Endothelial cell (in vitro differentiated cells): ENCODE measurements at places on chromosomes 5 and 9. TPM values are rescaled to one million over a fixed set of nuclear protein-coding genes. Genes with fewer than 3 reads are reported as not detected.

- H3K4me1 ChIP-seq: peaks cover 14% of the 10 kb centered on the region
- DNase-seq: no peak
- H3K4me3 ChIP-seq: no peak overlapping the region
- H3K27ac ChIP-seq: no peak overlapping the region
- peaks cover 10% of the 10 kb centered on the region for H3K27me3 ChIP-seq
These were observed 4.9 kb downstream of the SUSD1 start for GRCh38 chr9:112170235-112170634.

Gene OXCT1
- total RNA-seq: 6.5 TPM

DNA sequence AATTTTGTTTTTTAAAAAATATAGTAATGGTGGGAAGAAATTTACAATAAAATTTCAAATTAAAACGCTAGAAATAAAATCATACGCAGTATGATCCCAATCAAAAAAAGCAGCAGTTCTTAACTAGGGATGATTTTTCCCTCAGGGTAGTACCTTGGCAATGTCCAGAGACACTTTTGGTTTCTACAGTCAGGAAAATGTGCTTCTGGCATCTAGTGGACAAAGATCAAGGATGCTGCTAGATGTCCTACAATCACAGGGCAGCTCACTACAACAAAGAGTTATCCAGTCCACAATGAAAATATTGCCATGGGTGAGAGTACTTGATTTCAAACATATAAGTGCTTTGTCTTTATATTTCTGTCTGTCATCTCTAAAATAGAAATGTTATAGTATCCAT is 400.2 kb upstream of the SGCD start:
- no peaks in the 10 kb centered on the region for H3K27me3 ChIP-seq
- no peak for DNase-seq
- no peaks in the 10 kb centered on the region for H3K4me1 ChIP-seq
- no peak overlapping the region for H3K4me3 ChIP-seq
- no peak overlapping the region for H3K27ac ChIP-seq

DNA sequence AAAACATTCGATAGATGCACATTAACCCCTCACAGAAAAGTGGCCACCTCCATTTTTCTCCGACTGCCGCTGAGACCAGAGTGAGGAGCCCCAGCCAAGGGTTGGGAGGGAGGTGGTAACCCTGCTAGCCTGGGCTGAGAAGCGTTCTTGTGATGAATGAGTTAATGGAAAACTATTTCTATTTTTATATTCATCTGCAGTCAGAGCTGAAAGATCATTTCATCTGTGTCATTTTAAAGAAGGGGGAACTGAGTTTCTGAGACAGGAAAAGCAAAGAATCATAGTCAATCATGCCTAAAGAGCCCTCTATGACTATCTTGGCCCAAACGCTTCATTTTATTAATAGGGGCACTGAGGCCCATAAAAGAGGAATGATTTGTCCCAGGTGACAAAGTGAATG is 229.5 kb downstream of the PAPPA start:
- no peak overlapping the region for H3K27ac ChIP-seq
- DNase-seq: no peak

DNA sequence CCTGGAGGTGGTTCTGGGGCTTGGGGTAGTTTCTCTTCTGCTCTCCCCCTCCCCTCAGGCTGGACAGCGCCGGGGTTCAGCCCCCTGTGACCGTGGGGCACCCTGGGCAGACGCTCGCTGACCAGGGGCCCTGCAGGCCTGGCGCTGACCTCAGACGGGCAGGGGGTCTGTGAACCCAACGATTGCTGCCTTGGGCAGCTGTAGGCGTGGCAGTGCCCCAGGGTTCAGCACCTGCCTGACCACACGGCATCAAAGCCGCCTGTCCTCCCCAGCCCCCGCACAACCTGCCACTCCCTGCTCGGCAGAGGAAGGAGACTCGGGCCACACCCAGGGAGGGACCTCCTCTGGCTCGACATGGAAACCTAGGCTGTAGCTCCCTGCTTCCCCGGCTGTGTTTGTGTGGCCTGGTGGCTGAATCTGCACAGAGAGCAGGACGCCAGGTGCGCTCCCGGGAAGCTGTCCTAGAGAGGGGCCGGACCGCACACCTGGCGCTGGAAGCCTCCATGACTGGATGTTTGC is 12.2 kb downstream of the LCN12 start:
- no peak overlapping the region for H3K4me3 ChIP-seq
- no peaks in the 10 kb centered on the region for H3K36me3 ChIP-seq
- H3K27ac ChIP-seq: no peak overlapping the region
- H3K4me1 ChIP-seq: no peaks in the 10 kb centered on the region

Gene NMUR2
- total RNA-seq: not detected

DNA sequence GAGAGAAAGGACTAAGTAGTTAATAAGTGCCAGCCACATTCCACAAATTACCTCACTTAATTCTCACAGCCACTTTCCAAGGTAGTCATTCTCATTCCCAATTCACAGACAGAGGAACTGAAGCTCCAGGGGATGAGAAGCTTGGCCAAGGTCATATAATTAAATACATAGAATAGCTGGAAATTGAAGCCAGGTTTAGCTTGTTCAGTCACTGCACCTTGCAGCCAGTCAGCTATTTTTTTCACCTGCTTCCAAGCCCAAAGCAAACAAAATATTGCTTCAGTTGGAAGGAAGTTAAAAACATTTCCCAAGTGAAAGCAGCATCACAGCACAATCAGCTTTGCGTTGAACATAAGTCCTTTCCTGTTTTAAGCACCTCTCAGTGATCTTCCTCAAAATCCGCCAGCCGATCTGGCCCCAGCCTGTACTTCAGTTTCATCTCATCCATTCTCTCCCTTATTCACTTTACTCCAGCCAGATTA is 4.8 kb downstream of the ALDH1A1 start:
- H3K27me3 ChIP-seq: no peaks in the 10 kb centered on the region
- peaks cover 23% of the 10 kb centered on the region for H3K4me1 ChIP-seq
- no peaks in the 10 kb centered on the region for H3K36me3 ChIP-seq
- DNase-seq: no peak

GRCh38 chr9:134224567-134225093 is 60.3 kb upstream of the RNU6ATAC start:
- peaks cover 12% of the 10 kb centered on the region for H3K27me3 ChIP-seq
- H3K4me1 ChIP-seq: peaks cover 4% of the 10 kb centered on the region
- no peak overlapping the region for H3K4me3 ChIP-seq
- no peak overlapping the region for H3K27ac ChIP-seq

- H3K4me1 ChIP-seq: no peaks in the 10 kb centered on the region
- no peak for DNase-seq
- H3K27ac ChIP-seq: no peak overlapping the region
- H3K4me3 ChIP-seq: no peak overlapping the region
- no peaks in the 10 kb centered on the region for H3K36me3 ChIP-seq
These were observed 104.8 kb downstream of the PBX3 start for GRCh38 chr9:125851979-125852378.

GRCh38 chr5:13408616-13409015 is 535.9 kb downstream of the DNAH5 start:
- no peaks in the 10 kb centered on the region for H3K4me1 ChIP-seq
- H3K27me3 ChIP-seq: peaks cover 3% of the 10 kb centered on the region
- H3K36me3 ChIP-seq: no peaks in the 10 kb centered on the region

GRCh38 chr9:91417602-91418214 is 5.9 kb downstream of the NFIL3 start:
- DNase-seq: no peak
- H3K4me3 ChIP-seq: no peak overlapping the region
- no peaks in the 10 kb centered on the region for H3K36me3 ChIP-seq
- no peak overlapping the region for H3K27ac ChIP-seq
- H3K27me3 ChIP-seq: peaks cover 8% of the 10 kb centered on the region

- no peaks in the 10 kb centered on the region for H3K4me1 ChIP-seq
- H3K27me3 ChIP-seq: peaks cover 9% of the 10 kb centered on the region
- no peak overlapping the region for H3K27ac ChIP-seq
These were observed 126.2 kb upstream of the DMRT1 start for GRCh38 chr9:715300-715699.

- peak overlapping the region; percentile 44 for H3K27ac ChIP-seq
- no peaks in the 10 kb centered on the region for H3K4me1 ChIP-seq
- DNase-seq: no peak
- H3K27me3 ChIP-seq: peaks cover 2% of the 10 kb centered on the region
- no peaks in the 10 kb centered on the region for H3K36me3 ChIP-seq
These were observed 20.9 kb downstream of the C9orf57 start for GRCh38 chr9:72039532-72039931.

Gene PCDHGA9
- 3.1 TPM for total RNA-seq

DNA sequence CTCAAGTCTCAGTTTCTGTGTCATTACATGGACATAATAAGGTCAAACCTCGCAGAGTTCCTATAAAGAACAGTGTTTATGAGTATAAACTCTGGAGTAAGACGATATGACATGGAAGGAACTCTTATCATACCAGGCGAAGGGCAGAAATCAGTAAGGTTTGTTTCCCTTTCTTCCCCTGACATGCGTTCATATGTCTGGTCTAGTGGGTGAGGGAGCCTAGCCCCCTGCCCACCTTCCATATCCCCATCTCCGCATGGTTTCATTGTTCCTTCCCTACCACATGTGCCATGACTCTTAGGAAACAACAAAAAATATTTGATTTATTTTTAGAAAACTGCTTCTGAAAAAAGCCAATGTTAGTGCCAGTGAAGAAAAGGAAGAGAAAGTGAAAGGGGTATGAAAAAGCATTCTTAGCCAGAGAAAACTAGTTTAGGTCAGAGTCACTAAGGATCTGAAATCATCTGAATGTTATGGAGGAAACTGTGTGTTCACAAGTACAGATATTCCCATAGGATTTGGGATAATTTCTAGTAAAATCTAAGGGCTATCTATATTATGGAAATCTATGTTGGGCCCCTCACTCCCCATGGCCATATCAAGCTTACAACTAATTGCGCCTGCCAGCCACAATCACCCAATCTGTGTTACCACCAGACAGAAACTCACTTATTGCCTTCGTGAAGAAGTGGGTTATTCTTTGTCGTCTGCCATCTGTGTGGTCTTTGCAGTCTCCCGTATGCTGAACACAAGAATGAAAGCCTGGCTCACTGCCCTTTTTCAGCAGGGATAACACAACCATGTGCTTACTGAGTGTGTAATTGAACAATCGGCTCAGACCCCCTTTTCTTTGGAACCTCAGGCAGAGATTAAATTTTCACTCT is 19.9 kb upstream of the HMHB1 start:
- no peaks in the 10 kb centered on the region for H3K27me3 ChIP-seq
- no peak overlapping the region for H3K27ac ChIP-seq
- DNase-seq: no peak
- no peak overlapping the region for H3K4me3 ChIP-seq

- DNase-seq: no peak
- no peak overlapping the region for H3K4me3 ChIP-seq
- H3K27me3 ChIP-seq: peaks cover 2% of the 10 kb centered on the region
- no peak overlapping the region for H3K27ac ChIP-seq
These were observed 20.7 kb downstream of the ITGA1 start for GRCh38 chr5:52808316-52808901.

DNA sequence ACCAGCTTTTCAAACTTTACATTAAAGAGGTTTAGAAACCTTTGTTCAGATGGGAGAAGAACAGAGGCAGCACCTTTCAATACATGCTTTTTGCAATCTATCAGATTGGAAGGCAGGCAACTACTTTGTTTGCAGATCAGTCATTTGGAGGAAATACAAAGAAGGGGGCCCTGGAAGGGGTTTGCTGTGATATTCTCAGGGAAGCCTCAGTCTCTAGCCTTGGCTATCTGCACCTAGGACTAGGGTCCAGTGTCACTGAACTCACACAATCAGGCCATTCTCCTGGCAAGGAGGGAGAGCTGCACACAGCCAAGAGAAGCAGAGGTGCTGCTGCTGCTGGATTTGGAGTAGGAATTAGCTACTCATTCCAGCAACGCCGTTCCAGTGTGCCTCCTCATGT is 79.5 kb downstream of the CRB2 start:
- H3K4me3 ChIP-seq: no peak overlapping the region
- no peak overlapping the region for H3K27ac ChIP-seq
- no peak for DNase-seq
- H3K4me1 ChIP-seq: peaks cover 13% of the 10 kb centered on the region

- DNase-seq: no peak
- H3K36me3 ChIP-seq: no peaks in the 10 kb centered on the region
- H3K27ac ChIP-seq: no peak overlapping the region
- peaks cover 1% of the 10 kb centered on the region for H3K27me3 ChIP-seq
- H3K4me1 ChIP-seq: no peaks in the 10 kb centered on the region
These were observed 236.6 kb upstream of the RASEF start for GRCh38 chr9:83299571-83299970.

- H3K4me1 ChIP-seq: peaks cover 7% of the 10 kb centered on the region
- H3K27me3 ChIP-seq: peaks cover 4% of the 10 kb centered on the region
- peak; percentile 64 for DNase-seq
- no peak overlapping the region for H3K27ac ChIP-seq
These were observed 152.1 kb downstream of the FSTL4 start for GRCh38 chr5:133460172-133460758.

Gene EGFLAM
- 29.6 TPM for total RNA-seq

Gene KLF4
- total RNA-seq: 16.4 TPM

GRCh38 chr9:110538647-110539041 is 40.9 kb downstream of the SVEP1 start:
- no peaks in the 10 kb centered on the region for H3K36me3 ChIP-seq
- no peak overlapping the region for H3K4me3 ChIP-seq
- no peaks in the 10 kb centered on the region for H3K27me3 ChIP-seq
- no peak overlapping the region for H3K27ac ChIP-seq
- DNase-seq: no peak

DNA sequence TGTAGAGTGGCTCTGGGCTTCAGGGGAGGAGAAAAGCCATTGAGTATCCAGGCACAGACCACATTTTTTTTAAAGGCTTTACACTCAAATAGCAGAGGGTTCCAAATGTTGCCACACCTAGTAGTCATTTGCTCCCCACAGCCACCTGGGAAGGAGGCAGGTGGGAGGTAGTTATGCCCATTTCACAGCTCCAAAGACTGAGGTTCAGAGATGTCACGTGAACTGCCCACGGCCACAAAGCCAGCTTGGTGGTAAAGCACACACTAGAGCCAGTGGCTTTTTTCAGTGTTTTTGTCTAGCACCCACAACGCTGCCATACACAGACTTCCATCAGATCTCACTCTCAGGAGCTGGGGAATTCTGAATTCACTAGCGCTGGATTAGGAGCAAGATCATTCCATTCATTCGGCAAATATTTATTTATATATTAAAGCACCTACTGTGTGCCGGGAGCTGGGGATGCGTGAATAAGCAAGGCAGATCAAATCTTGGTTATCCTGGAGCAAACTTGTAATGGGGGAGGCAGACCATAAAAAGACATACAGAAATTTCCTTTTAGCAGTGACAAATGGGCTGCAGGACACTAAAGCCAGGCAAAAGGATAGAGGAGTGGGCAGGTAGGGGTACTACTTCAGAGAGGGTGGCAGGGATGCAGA is 7.4 kb downstream of the WHRN start:
- H3K36me3 ChIP-seq: no peaks in the 10 kb centered on the region
- no peak overlapping the region for H3K27ac ChIP-seq
- H3K4me3 ChIP-seq: no peak overlapping the region
- H3K27me3 ChIP-seq: peaks cover 9% of the 10 kb centered on the region

DNA sequence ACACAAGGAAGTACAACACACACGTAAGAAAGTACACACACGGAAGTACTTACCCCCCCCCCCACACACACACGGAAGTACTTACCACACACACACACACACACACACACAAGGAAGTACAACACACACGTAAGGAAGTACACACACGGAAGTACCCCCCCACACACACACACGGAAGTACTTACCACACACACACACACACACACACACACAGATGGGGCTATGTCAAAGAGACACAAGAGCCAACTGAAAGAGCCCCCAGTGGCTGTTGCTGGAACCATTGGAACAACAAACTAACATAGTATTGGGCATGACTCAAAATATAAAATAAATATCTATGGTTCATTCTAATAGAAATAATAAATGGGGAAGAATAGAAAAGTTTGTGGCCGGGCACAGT is 4.9 kb upstream of the MAPK9 start:
- no peak for DNase-seq
- no peak overlapping the region for H3K4me3 ChIP-seq
- no peak overlapping the region for H3K27ac ChIP-seq
- peaks cover 18% of the 10 kb centered on the region for H3K4me1 ChIP-seq
